RWPE2 (cell line): ENCODE measurements at places on chromosomes 16 and 17.

DNA sequence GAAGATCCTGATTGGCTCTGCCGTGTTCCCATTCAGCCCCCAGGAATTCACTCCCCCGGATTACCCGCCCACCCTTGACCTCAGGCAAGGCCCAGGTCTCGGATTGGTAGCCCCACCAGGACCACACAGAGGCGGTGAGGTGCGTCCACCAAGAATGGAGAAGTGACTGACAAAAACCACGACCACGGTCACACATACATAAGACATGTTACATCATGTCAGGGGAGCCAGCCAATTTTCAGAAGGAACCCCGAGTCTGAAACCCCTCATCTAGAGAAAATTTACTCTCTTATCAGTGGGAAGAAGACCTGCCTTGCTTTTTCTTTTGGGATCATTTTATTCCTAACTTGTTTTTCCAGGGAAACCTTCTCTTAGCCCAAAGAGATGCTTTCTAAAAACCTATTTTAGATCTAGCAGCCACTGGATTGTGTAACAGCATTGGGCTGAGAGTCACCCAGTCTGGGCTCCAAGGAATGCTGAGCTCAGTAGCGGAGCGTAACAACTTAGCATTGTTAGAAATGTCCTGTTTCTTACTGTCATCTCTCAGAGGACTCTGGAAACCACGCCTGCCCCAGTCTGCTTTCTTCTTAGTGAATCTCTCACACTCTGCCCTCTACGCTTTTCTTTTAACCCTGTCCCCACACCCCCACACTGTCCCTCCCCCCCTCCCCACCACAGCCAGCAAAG is 164.1 kb downstream of the CMIP start:
- no peak for DNase-seq

DNA sequence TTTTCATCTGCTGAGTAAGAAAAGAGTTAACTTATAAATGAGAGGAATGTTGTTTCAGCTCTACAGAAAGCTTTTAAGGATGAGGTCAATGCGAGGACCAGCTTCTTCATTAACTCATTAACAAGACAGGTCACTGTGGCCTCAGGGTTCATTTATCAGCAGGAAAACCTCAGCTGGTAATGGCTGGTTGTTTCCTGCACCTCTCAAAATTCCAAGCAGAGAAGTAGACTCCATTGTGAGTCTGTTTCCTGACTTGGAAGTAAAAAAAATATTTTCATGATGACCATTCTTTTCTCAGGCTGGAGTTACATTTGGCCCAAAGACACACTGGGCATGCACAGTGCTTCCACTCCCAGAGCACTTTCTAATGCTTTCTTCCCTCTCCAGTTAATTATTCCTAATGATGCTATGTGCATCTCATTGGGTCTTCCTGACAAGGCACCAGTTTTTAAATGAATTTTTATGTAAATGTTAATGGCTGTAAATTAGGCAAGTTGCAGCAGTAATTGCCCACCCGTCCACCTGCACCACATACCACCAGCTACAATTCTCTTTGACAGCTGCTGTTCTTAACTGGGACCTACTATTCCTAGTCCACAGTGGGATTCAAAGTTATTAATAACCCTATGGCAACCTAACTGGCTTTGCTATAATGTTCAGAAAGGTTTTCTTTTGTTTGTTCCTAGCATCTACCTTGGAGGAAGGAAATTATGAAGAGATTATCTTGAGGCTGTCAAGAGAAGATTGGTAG is 89.5 kb upstream of the BCAR1 start:
- no peak for DNase-seq

DNA sequence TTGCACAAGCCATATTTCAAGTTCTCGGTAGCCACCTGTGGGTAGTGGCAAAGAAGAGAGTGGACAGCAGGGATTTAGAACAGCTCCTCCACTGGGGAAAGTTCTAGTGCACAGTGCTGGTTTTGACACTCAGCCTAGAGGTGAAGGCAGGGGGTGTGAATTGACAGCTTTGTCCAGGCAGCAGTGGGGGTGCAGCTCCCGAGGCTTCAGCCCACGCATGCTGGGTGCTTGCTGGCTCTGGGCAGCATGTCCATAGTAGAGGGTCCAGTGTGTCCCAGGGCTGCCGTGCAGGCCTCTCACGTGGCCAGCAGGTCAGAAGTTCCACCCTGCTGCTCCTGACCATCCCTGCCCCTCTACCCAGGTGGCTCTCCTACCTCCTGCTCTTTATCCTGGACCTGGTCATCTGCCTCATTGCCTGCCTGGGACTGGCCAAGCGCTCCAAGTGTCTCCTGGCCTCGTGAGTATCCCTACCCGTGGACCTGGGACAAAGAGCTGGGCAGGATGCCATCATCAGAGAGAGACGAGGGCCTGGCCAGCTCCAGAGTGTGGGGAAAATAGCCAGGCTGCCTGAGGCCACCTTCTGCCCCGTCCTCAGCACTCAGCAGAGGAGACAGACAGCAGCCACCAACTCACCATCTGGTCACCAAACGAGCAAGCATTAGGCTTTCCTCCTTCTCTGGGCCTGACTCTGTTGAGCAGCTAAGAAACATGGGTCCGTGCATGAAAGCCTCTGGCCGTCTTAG is 29.8 kb downstream of the TTYH2 start:
- DNase-seq, result peak; percentile 34

DNA sequence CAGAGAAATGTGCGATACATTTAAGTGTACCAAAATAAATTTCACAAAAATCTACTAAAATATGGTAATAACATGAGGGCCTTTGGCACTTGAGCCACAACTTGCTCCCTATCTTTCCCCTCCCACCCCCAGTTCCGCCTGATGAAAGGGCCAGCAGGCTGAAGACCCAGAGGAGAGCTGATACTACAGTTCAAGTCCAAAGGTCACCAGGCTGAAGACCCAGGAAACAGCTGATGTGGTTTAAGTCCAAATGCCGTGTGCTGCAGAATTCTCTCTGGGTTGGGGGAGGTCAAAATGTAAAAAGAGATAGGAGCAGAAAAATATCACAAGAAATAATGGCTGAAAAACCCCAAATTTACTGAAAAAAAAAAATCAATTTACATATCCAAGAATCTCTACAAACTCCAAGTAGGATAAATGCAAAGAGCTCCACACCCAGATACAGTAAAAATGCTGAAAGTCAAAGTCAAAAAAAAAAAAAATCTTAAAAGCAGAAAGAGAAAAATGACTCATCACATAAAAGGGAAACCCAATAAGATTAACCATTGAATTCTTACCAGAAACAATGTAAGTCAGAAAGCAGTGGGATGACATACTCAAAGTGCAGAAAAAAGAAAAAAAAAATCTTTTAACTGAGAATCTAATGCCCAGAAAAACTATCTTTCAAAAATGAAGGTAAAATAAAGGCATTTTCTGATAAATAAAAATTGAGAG is 452.1 kb upstream of the ASIC2 start:
- DNase-seq, result no peak

GRCh38 chr16:79011282-79011681 is 589.3 kb downstream of the MAF start:
- DNase-seq, result no peak

DNA sequence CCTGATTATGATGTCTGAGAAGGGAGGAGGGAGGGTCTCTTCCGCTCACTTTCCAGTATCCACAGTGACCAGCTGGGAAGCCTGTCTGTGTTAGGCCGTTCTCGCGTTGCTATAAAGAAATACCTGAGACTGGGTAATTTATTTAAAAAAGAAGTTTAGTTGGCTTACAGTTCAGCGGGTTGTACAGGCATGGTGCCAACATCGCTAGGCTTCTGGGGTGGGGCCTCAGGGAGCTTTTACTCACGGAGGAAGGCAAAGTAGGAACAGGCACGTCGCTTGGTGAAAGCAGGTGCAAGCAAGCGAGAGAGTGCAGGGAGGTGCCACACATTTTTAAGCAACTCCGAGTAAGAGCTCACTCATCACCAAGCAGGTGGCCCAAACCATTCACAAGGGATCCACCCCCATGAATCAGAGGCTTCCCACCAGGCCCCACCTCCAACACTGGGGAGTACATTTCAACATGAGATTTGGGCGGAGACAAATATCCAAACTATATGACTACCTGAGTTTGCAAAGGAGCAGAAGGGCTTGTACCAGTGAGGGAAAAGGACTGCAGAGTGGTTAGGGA is 137.5 kb downstream of the CCDC182 start:
- DNase-seq, result no peak

DNA sequence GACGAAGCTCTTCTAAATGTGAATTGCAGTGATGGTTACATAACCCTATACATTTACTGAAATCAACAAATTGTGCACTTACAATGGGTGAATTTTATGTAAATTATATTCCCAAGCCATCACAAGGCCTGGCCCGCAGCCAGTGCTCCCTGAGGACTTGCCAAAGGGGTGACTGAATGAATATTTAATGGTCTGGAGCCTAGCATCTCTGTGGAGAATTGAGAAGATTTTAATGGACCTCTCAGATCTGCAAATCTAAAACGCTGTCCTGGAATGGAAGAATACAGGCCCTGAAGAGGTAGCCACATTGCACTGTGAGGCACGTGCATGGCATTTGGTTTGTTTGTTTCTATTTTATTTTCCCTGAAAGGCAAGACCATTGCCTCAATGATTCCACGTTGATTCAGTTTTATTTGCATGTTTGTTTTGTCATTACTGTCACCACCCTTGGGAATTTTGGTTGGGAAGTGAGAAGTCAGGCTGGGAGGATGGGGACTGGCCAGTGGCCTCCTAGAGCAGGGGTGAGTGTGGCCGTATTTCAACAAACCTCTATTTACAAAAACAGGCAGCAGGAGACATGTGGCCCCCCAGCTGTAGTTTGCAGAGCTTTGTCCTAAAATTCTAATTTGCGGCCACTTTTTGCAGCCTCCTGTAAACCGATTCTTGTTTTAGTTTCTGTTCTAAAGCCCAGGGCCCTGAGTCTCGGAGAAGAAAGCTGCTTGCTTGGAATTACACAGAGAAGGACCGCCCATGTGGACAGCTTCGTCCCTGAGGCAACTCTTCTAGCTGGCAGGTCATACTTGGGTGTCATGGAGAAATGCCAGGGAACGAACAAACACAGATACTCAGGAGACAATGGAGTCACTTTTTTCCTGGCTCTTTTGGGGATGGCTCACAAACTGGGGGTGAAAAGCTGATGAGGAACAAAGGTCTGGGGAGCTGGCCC is 40.5 kb upstream of the GCSH start:
- DNase-seq, result no peak

DNA sequence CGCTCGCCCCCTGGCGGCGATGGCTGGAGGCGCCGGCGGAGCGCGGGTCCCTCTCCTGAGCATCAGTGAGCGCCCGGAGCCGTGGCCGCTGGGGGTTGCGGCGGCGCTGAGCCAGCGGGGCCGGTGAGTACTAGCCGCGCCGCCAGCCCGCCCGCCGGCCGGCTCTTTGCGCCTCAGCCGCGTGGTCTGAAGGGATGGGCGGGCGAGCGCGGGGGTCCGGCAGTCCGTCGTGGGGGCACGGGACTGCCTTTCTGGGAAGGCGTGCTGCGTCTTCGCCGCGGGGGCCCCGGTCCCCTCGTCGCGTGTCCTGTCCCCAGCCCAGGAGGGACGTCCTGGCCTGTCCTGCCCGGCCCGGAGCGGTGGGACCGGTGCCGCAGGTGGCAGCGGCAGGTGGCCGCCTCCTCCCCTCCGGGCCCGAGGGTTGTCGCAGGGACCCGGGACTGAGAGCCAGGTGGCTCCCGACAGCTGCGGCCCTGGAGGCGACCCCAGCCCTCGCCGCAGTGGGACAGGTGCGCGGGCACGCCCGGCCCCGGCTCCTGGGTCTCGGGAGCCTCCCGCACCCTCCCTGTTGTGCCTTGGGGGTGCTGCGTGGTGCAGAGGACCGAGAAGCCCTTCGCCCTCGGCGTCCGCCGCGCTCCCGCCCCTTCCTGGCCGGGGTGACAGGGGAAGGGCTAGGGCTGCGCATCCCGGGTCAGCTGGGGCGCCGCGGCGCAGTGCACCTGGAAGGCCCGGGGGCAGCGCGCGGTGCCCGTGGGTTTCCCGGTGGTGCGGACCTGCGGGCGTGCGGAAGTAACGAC is at the start of gene SPECC1:
Gene SPECC1, plus strand, starts transcription at position 58 of the 797 bp plus-strand sequence. CDS start 87,293 bp downstream, outside the sequence.
- peak; percentile 60 for DNase-seq

- no peak for DNase-seq
Observed at GRCh38 chr16:2949705-2950352, 14.2 kb upstream of the KREMEN2 start.

- no peak for DNase-seq
Observed at GRCh38 chr17:82590881-82591539, 57.2 kb downstream of the WDR45B start.

DNA sequence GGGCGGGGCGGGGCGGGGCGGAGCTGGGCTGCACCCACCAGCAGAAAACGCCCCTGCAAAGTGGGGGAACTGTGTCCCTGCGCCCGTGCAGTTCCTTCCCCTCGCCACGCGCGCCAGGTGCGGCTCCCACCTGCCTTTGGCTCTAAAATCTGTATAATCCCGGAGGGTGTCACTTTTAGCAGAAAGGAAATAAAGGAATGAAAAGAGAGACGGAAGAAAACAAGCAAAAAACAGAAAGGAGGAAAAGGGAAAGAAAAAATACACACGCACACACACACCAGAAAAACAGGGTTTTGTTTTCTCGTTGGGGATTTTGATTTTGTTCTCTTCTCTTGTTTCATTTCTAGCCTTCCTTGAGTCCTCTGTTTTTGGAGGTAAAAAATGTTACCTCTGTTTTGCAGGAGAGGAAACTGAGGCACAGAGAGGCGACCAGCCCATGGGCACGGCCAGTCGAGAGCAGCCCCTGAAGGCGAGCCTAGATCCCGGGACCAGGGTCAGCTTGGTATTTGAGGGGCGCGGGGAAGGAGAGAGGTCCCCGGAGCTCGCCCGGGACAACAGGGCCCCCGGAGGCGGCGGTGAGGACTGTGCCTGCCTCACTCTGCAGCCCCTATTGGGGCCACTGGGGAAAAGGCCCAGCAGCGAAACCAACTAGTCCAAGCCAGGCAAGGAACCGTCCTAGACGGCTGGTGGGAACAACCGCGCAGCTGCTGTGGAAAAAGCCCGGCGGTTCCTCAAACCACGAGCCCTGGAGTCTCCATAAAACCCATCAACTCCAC is 594 bp upstream of the CARHSP1 start:
- DNase-seq, result no peak

DNA sequence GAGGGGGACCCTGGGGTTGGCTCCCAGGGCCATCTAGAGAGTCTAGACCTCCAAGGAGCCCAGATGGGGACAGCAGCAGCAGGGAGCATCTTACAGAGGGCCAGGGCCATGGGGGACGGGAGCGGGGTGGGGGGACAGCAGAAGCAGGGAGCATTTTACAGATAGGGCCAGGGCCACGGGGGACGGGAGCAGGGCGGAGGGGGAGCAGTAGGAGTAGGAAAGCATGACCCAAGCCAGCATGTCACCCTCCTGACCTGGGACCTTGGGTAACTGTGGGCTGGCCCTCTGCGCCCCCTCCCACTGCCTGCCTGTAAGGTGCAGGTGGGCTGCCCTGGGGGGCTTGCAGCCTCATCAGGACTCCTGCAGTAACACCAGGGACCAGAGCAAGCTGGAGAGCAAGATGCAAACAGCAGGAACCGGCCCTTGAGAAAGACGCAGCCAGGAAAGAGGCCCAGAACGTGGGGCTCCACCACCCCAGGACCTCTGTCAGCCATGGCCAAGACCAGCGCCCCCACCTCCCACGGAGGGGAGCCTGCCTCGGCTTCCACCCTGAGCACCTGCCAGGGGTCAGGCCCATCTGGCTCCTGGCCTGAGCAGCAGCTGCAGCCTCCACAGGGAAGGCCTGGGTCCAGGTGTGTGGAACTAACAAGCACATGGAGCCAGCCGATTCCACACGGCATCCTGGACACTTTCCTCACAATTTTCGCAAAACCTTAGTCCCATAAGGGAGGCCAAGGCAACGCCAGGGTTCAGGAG is 2.4 kb downstream of the ZNF598 start:
- DNase-seq, result no peak

- no peak for DNase-seq
Observed at GRCh38 chr16:89764711-89765201, 43.4 kb downstream of the ZNF276 start.
